ENCODE measurements at places on chromosomes 1 and 21.
A peak's percentile ranks its signal among the peaks of the same experiment; 100 is the strongest.

DNA sequence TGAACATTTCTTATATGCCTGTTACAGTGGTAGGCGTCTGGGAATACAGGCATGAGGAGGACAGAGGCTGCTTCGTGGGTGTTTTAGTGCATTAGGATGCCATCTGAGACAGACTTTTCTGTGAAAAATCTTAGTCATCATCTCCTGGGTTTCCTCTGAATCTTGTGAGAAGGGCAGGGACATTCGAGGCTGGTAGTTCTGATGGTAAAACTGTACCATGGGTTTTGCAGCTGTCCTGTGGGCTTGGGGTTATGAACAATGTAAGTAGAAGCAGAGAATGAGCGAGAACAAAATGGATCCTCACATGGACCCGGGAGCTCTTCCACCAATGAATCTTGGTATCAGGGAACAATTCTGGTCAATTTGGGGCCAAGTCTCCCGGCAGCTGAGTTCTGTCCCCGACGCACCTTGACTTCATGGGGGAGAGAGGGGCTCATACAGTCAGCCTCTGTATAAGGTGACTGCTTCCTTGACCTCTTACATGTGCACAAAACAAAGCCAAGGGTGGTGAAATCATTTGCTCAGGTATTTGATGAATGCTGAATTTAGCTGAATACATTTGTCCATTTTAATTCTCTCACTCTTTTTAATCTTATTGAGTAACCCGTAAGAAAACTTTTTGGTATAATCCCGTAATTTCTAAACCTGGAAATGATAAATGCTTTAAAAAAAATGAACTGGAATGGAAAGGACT, 63.6 kb upstream of the ERRFI1 start:
- DNase-seq, result peak; percentile 55

DNA sequence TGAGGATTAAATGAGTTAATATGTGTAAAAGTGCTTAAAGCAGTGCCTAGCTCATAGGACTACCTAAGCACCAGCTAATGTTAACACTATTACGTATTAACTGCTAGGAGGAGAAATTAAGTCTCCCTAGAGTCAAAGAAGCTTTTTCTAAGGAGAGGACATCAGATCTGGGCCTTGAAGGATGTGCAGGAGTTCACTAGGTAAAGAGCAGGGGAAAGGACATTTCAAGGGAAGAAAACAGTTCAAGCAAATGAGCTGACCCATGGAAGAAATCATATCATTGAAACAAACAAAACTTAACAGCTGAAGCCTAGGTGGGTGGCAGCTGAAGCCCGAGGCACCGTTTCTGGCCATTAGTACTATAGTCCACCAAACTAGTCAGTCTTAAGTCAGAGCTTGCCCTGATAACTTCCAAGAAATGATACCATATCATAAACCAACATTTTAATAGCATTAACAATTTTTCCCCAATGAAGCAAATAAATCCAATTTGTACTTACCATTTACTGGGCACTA, 46.7 kb downstream of the TRIT1 start:
- no peak for DNase-seq

GRCh38 chr1:55703726-55704363, 488.7 kb upstream of the USP24 start:
- DNase-seq, result no peak

- DNase-seq, result no peak
These were observed 401.3 kb downstream of the CAMTA1 start for GRCh38 chr1:7186382-7187111.

- DNase-seq, result peak; percentile 54
These were observed 36.5 kb upstream of the DENND1B start for GRCh38 chr1:197811769-197812168.

GRCh38 chr1:91912266-91912665, 26.3 kb upstream of the TGFBR3 start:
- DNase-seq, result no peak

DNA sequence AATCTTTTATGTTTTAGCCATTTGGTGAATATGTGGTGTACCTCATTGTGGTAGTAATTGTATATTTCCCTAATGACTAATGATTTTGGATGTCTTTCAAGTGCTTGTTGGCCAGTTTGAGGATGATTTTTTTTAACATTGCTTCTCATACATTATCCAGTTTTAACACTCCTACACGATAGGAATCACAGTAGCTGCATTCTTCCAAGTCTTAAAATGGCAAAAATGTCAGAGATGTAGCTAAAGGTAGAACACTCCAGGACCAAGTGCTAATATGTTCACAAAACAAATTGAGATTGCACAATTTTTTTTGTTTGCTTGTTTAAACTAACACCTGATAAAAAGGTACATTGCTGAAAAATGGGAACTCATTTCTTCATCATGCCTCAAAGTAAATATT, 11.7 kb downstream of the USP25 start:
- DNase-seq, result peak; percentile 48

DNA sequence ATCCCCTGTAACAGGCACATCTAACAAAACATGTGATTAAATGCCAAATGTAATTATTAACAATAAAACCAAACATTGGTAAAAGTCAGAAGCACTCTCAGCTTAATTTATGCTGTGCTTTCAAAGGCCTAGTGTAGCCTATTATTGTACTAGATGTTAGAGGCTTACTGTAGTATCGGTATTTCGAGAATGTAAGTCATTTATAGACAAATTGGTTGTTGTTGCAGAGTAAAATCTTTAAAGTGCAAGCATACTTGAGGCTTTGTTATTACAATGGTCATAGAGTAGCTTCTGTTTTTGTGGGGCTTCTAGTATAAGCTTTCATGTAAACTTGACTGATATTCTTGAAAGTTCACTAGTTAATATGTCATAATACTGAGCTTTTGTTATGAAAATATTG, 965.8 kb downstream of the PLA2G4A start:
- DNase-seq, result no peak

DNA sequence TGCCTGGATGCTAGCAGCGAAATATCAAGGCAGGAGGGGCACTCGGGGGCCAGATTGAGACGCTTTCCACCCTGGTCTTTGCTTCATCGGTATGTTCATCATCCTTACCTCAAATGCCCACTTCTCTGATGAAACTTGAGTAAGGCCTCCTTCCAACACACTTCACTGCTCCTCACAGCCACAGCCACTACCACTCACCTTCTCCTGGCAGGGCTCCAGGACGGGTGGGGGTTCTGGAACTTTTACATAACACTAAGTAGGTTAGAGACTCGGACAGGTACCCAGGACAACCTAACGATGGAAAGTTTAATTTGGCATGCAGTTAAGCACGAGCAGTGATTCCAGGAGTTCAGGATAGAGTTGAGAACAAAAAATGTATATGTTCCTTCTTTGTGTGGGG, 73.9 kb upstream of the SPAG17 start:
- DNase-seq, result no peak

GRCh38 chr21:44269090-44269489, 7.4 kb upstream of the DNMT3L start:
- no peak for DNase-seq

DNA sequence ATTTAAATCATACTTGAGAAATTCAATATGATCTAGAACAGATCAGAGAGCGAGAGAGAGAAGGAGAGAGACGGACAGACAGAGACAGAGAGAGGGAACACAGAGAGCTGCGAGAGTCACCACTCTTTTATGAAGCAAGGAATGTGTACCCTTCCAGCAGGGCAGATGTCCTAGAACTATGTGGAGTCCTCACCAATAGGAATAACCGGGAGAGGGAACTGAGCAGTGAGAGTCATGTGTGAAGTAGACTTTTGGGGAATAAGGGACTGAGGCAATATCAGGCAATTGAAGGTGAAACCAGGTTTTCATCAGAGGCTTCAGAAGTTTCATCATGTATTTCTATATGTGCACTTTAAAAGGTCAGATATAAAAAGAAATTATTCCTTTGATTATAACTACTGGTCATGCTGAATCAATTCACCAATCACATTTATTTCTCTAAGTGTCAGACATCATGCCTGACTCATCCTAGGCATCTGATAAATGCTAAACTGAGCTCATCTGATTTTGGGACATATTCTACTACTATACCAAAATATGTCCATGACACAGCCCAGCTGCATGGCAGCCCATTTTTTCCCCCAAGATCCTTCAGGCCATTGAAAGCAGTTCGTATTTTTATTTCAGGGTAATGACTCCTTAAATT, 22.4 kb downstream of the VTCN1 start:
- peak; percentile 9 for DNase-seq

- no peak for DNase-seq
These were observed 90.5 kb upstream of the ADAR start for GRCh38 chr1:154698320-154699096.

DNA sequence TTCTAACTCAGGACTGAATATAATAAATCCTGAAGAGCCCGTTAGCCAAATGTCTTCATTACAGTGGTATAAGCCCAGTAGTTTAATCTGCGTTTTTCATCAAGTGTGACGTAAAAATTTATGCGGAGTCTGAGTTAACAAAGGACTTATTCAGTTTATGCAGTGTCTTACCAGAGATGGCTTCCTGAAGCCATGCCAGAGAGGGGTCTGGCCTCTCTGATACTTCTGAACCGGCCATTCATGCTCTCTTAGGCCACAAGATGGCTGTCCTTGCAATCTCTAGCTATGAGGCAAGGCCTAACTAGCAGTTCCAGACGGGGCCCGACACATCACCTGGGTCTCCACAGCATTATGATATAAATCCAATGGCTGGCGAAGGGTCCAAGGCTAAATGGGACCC, 101.4 kb downstream of the TEX35 start:
- DNase-seq, result no peak

GRCh38 chr1:160575112-160575664, 4.1 kb downstream of the CD84 start:
- no peak for DNase-seq

- DNase-seq, result peak; percentile 80
These were observed 15.1 kb upstream of the PADI3 start for GRCh38 chr1:17233675-17234320.

- DNase-seq, result no peak
These were observed 197.2 kb upstream of the MAP1LC3C start for GRCh38 chr1:242196101-242196500.

- DNase-seq, result no peak
These were observed 19.7 kb upstream of the MX1 start for GRCh38 chr21:41406340-41406739.

DNA sequence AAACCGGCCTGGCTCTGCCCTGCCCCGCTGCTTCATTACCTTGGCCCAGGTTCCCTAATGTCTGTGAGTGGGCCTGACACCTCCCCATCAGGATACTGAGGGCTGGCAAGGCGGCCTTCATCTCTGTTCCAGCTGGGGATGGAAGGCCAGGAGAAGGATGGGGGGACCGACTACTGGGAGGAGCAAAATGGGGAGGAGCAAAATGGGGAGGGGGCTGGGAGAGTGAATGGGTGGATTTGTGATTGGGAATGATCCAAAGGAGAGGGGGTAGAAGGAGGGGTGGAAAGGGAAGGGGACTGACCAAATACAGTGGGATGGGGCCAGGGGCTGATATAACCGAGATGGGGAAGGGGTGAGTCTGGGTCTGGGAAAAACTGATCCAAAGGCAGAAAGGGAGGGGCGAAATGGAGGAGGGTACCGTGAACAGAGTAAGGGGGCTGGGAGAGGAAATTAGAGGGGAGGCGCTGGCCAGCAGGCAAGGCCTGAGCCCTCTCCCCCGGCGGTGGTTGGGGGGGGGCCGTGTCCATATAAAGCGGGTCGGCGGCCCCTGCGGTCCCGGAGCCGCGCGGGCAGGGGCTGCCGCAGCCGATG, at the start of gene FOXE3:
FOXE3 (plus strand) TSS at position 558 of the 591 bp plus-strand sequence; CDS start at position 589, 31 bp downstream.
- DNase-seq, result no peak

DNA sequence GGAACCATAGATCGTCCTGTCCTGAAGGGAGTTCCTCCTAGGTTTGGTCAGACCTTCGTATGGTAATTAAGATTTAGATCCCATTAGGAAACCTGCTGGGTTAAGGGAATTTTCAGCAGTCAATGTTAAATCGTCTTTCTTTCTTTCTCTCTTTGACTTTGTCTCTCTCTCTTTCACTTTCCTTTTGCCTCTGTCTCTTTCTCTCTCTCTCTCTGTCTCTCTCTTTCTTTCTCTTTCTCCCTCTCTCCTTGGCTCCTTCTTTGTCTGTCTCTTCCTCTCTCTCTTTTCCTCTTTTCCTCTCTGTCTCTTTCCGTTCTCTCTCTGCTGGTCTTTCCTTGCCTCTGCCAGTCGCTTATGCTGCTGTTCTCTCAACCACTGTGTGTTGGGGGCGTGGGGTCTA, 8.7 kb downstream of the OR2W3 start:
- no peak for DNase-seq

DNA sequence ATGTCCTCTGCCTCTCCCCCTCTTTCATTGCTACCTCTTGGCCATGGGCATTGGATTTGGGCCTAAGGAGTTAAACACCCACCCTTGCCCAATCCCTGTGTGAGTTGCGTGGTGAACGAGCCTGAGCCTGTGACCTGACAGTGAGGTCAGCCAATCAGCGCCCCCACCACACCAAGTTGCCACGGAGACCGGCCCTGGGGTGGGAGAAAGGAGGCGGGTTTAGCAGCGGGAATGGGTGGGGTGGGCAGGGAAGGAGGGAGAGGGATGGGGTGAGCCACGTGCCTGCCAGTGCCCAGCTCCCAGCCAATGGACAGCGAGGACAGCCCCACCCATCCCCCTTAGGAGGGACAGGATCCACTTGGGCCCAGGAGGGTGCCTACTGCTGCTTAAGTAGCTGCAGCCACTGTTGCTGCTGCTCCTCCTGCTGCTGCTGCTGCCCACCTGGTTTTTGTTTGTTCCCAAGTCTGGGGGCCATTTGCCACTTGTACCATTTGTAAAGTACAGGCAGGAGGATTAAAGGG, 9.5 kb downstream of the ZBTB7B start:
- peak; percentile 46 for DNase-seq

GRCh38 chr1:41382480-41383090, 21.4 kb downstream of the FOXO6 start:
- DNase-seq, result peak; percentile 11

- no peak for DNase-seq
These were observed 43.6 kb downstream of the SASS6 start for GRCh38 chr1:100089082-100089481.

DNA sequence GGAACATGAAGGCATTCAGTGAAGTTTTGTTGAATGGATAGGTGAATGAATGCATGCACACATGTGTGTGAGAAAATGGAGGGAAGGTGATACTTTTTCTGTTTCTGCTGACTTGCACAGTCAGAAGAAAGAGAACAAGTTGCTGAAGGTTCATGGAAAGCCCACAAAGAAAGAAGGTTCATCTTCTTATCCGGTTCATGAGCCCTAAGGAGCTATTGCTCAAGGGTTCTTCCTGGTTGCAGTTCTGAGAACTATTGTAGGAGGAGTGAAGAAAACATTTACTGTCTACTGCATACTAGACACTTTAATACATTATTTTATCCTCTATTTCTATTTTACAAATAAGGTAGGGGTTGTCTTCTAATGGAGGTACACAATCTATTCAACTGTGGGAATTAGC, 13.4 kb upstream of the NIBAN1 start:
- DNase-seq, result no peak

DNA sequence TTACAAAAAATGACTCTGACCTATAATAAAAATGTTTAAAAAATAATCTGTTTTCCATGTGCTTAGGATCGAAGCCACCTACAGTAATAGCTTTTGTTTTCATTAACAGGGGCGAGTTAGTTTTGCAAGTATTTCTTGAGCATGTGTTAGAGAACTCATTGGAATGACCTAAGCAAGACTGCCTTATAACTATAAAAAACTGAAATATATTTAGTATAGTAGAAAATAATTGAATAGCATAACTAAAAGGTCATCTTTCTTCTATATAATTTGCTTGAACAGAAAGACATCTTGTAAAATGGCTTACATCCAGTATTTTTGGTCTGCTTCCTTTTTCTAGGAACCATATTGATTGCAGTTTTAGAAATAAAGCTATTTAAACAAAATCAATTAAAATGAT, 241.5 kb upstream of the NRIP1 start:
- no peak for DNase-seq

- no peak for DNase-seq
These were observed 13.4 kb upstream of the MUTYH start for GRCh38 chr1:45353685-45354084.

- no peak for DNase-seq
These were observed 1.6 kb upstream of the OR2B11 start for GRCh38 chr1:247459507-247459906.
